MM.1S (cell line): ENCODE measurements at places on chromosomes 12 and 14.

DNA sequence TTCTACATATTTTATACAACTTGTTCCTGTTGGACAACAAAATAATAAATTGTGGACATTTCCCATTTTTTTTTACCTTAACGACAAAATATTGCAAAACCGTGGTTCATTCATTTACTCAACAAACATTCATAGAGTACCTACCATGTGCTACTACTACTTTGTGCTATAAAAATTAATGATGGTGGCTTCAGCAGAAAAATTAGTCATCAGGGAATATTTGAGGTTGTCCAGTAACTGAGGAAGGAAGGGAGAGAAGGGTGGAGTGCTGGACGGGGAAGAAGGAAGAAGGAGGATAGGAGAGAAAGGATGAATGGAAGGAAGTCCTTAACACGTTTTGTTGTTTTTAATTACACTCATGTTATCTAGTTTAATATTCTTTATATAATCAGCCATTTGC, 53.7 kb downstream of the PPFIBP1 start:
- no peak for DNase-seq

DNA sequence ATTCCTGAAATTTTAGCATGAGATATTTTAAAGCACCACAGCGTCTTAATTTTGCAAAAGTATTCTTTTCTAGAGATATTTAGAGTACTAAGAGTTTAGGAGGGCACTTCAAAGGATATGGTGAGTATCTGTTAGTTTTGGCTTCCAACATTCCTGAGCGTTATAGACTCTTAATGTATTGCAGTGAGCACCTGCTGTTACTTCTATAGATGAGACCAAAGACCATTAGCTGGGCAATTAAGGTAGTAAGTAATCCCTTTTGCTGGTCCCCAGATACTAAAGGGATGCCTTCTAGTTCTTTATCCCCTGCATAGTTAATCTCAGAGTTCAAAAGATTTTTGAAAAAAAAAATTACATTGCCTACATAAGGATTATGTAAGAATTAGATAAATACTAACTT, 975.6 kb downstream of the GALC start:
- no peak for DNase-seq

DNA sequence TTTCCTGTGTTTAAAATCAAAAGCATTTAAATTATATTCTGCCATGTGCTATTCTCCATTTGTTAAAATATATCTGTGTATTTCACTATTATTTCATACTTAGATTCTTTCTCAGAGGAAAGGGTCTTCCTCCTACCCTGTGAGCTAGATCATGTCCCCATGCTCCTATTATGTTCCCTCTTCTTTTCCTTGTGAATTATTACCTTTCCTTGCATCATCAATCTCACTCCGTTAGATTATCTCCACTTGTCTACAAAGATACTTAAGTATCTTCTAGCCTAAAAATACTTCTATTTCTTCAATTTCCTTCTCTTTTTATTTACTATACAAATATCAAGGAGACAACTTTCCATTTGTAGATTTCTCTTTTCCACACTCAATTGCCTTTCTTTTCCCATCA, 146.5 kb downstream of the FOXG1 start:
- no peak for DNase-seq

- DNase-seq, result no peak
Measured at GRCh38 chr12:116975779-116976393, 65.1 kb downstream of the FBXW8 start.

DNA sequence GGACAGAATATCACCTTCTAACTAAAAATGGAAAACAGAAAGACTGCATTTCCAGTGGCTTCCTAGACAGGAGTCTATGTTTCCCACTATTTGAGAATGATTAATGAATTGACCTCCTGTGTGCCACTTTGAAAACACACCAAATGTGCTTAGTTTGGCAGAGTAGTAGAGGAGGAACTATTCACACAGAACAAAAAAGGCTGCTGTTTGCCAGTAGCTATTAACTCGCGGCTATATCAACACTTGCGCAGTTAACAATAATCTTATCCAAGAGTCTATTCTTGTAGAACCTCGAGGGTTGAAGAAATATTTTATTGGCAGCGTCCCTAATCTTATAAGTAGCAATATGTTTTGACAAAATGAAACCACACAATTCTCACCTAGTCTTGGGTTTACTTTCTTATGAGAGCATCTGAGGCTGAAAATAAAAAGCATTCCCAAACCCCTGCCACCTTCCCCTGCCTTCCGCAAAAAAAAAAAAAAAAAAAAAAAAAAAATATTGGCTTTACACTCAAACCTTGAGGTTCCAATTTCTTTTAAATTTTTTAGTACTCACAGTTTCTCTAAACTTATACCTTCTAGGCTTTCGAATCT, 127.3 kb upstream of the FLRT2 start:
- DNase-seq, result no peak

DNA sequence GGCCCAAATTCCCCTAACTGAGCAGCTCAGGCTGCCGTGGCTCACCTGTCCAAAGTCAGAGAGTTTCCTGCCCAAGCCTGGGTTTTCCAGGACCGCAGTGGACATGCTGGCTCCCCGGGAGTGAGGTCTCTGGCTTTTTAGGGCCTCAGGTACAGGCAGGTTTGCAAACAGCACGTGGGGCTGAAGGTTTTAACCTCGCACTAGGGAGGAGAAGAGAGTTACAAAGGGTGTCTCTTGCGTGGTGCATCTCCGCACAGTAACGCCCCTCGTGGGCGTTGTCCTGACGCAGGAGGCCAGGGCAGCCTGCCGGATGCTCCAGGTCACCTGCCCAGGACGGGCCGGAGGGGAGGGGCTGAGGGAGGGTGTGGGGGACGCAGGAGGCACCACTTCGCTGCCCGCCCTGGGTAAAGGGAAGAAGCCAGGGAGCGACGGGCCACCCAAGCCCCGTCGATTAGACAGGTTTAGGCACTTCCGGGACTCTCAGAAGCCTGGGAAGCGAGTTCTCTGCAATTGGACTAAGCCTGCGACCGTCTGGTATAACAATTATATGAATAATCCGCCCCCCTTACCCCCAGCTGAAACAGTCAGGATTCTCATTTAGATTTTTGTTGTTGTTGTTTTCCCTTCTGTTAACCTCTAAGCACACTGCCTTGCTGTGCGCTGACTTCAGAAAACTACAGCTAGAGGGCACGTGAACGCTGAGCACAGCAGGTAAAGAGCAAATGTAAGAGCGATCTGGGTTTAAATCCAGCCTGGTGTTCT, at the start of gene PAH:
PAH (minus strand) TSS at position 219 of the 762 bp plus-strand sequence; CDS start at position 105, 114 bp downstream.
- DNase-seq, result no peak

GRCh38 chr14:88002421-88003075, 2.4 kb upstream of the GPR65 start:
- no peak for DNase-seq

- peak; percentile 48 for DNase-seq
Measured at GRCh38 chr14:54782751-54783659, 119.6 kb downstream of the GCH1 start.

DNA sequence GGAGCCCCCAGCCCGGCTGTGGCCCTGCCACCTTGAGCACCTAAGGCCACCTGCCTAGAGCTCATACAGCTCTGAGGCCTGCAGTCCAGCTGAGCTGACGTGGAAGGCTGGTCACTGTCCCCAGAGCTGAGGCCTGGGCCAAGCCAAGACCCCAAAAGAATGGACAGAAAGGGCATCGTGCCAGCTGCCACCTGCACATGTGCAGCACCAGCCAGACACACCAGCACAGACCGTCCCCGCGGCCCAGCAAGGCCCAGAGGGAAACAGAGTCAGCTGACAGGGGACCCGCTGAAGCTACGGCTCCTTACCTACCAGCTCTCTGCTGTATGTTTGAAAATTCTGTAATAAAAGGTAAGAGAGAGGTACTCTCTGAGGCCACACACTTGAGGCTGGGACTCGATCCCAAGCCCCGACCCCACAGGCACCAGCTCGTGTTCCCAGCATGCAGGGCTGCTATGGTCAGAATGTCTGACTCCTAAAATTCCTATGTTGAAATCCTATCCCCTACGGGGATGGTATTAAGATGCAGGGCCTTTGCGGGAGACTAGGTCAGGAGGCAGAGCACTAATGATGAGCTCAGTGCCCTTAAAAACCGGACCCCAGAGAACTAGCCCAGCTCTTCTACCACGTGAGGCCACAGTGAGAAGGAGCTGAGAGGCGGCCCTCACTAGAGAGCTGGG, 25.4 kb downstream of the BRF1 start:
- no peak for DNase-seq

DNA sequence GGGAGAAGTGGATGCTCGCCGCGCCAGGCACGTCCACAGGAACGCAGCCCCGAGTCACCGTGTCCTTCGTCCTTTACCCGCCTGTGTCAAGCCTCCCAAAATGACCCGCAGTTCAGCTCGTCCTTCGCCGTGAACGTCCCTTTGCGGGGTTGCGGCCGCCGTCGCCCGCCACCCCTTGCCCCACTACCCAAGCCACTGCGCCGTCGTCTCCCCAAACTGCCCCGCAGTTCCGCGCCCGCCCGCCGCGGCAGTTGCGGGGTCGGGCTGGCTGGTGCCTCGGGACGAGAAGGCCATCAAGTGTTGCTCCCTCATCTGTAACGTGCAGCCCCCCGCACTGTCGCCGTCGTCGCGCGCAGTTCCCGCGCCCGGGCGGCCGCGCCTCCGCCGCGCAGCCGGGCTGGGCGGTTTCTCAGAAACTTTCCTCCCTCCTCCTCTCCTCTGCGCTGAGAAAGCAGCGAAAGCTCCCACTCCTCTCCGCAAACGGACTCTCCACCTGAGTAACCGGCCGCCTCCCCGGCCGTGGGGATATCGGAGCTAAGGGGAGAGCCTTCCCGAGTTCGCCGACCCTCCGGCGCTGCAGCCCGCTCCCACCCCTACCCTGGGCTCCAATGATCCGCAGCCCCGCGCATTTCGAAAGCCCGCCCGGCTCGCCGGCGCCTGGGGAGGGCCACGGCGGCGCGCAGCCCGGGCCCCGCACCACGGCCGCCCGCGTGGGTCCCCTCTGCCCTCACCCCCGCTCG, 6.7 kb downstream of the CDKN1B start:
- DNase-seq, result peak; percentile 52

DNA sequence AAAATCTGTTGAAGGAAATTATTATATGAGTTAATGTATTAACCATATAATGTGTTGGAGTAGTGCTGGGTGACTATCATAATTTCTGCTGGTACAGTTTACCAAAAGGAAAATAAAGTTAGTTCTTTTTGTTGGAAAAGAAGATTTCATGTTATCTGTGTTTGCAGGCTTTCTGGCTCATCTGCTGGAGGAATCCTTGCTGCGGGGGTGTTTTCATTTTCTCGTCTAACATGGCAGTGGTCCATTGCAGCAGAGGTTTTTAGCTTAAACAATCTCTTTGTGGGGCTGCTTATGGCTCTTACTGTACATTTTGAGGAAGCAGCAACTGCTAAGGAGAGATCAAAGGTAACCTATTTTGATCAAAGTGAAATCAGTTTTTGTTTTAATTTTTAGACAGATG, 24.1 kb downstream of the TMEM260 start:
- DNase-seq, result no peak

- peak; percentile 54 for DNase-seq
Measured at GRCh38 chr12:71216725-71217579, 59.2 kb upstream of the TSPAN8 start.

DNA sequence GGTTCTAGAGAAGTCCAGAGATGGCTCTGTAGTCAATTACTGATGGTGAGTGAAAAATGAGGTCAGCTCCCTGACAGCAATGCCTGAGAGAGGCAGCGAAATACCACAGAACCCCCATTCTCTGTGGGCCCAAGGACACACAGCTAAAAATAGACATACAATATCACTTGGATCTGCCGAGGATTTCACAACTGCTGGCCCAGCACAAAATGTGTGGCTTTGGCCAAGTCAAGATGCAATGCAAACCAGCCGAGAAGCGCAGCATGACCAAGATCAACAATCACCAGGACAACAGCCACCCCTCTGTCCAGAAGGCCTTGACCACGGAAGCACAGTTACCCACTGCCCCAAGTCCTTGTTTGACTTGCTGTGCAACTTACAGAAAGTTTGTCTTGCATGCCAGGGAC, 52.2 kb downstream of the CKAP4 start:
- no peak for DNase-seq
